ENCODE measurements at places on chromosomes 1 and 21.

DNA sequence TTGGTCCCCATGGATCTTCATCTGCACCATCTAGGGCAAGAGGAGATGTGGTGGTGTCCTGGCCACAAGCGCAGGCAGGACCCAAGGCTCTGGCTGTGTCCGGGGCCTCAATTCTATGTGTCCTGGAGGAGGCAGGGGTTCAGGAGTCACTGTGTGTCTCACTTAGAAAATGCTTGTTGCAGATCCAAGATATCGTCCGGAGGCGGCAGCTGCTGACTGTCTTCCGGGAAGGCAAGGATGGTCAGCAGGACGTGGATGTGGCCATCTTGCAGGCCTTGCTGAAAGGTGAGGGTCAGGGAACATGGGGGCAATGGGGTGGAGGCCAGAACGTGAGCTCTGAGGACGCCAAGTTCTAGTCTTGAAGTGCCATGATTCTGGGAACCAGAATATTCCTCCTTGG, 29.1 kb downstream of the TRPM2 start:
- DNase-seq = no peak

- no peak for DNase-seq
Measured at GRCh38 chr1:155650231-155650757, 38.3 kb downstream of the YY1AP1 start.

- DNase-seq = no peak
Measured at GRCh38 chr1:86913399-86913895, 479 bp downstream of the SELENOF start.

- no peak for DNase-seq
Measured at GRCh38 chr1:70887936-70888335, 159.7 kb downstream of the PTGER3 start.
